Posterior cingulate gyrus (tissue), 11 donors: ENCODE measurements at places on chromosomes 2 and 18.

- no peak for DNase-seq
These were observed 11.5 kb upstream of the EIF2AK3 start for GRCh38 chr2:88638743-88639142.

GRCh38 chr2:113799375-113799774 lies 42.9 kb upstream of the SLC35F5 start:
- no peak for DNase-seq

GRCh38 chr2:222738809-222739208 lies 67.4 kb downstream of the MOGAT1 start:
- no peak for DNase-seq

DNA sequence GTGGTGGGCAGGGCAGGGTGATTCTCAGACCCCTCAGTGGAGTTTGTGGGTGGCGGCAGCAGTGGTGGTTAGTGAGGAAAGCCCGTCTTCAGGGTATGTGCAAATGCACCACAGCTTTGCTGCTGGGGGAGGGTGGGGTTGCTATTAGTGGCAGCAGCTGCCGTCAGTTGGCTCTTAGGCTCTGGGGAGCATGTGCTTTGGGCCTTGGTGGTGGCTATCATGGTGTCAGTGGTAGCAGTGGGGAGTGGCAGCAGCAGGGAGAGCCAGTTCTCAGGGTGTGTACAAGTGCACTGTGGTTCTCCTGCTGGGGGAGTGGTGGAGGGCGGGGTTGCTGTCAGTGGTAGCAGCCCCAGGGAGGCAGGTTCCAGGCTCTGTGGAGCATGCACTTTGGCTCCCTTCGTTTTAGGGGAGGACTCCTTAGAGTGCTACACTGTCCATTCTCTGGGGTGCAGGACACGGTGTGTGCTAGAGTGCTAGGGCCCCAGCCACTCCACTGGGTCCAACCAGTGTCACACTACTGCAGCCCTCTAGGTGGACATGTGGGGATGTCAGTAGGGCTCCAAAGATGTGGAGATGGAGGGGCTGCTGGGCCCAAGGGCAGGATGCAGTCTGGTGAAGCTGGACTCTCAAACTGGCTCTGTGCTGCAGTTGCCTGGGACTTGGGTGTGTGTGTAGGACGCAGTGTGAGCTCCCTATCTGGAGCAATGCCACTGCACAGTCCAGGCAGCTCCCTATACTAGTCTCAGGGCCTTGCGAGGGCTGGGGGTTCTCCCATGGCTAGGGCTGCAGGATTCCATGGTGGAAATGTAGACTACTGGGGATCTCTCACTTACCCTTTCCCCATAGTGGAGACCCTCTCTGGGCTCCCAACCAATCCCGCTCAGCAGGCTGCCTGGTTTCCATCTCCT lies 45.3 kb downstream of the ADCYAP1 start:
- no peak for DNase-seq

DNA sequence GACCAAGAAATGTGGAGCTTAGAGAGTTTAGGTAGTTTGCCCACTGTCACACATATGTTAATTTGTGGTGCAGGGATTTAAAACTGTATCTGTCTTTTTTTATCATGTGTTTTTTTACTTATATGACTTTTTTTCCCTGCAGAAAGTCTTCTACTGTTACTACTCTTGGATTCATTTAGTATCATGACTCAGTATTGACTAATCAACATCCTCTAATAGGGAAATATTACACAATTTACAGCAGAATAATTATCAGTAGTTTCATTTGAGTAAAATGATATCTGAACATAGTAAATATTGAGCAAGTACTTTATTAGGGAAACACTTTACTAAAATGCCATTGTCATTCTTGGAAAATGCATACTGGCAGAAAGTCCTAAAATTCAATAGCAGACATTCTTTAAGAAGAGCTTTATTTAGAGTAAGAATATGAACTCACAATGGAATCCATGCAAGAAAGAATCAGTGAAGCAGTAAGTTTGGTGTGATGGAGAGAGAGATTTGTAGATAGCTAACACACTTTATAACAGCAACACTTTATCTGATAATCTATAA lies 425.9 kb upstream of the SLC8A1 start:
- DNase-seq = no peak

GRCh38 chr2:175599966-175600831 lies 401.9 kb downstream of the LNPK start:
- DNase-seq = no peak

- no peak for DNase-seq
These were observed 126.7 kb downstream of the STK39 start for GRCh38 chr2:168120730-168121129.

DNA sequence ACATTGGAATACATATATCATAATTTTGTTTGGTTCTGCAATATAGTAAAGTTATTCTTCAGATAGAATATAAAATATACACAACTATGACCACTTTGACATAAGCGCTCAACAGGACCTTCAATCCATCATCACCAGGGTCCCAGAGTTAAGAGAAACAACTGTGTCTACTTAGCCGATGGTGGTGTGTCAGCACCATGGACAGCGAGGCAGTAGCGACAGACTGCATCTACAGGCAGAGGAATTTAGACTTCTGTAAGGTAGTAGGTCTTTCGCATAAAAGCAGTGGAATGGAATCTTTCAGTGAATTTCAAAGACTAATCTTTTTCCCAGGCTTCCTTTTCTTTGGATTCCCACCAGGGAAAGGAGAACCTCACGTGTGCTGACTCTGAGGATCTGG lies 20.5 kb upstream of the LRPPRC start:
- no peak for DNase-seq

GRCh38 chr2:37653805-37654378 lies 17.6 kb downstream of the CDC42EP3 start:
- DNase-seq = peak; percentile 91

DNA sequence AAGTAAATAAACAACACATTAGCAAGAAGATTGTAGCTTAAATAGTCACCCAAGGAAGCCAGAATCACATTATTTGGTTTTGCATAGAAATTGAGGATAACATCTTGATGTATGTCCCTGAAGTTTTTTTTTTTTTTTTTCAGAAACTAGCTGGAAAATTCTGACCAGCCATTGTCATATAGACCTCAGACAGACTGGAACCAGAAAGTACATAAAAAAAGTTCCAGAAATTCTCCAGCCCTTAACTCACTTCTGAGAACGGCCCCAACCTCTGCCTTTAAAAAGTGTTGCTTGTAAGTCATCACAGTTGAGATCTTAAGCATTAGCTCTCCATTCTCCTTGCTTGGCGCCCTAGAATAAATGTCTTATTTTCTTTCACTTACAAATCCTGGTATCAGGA lies 350.5 kb downstream of the CCDC85A start:
- no peak for DNase-seq

DNA sequence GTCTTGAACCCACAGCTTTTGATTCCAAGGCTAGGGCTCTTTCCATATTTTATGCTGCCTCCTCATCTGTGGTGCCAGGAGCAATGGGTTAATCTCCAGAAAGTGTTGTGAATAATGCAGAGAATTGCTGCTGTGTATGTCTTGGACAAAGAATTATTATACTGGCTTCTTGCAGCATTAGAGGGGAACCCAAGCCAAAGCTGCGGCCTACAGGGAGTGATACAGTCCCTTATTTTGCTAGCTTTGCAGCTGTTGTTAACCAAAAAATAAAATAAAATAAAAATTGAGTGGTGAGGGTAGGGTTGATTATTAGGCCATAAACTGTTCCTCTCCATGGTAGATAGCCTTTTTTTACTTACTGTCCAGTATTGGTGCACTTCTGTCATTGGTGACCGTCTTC lies 16.7 kb downstream of the WIPF1 start:
- no peak for DNase-seq

DNA sequence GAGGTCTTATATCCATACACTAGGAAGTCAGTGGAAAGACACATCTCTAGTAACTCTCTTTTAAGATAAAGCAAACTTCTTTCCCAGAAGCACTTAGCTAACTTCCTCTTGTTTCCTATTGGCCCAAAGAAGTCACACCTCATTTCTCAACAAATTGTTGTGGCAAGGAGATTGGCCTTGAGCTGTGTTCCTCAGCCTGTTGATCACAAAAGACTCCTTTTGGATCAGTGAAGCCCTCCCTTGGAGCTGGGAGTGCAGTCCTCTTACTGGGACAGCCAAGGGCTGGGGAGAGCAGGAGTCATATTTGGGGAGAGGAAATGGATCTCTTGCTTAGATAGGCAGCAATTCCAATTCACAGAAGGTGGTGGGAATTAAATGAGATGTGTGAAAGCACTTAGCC lies 51.2 kb upstream of the DAPL1 start:
- DNase-seq = no peak

- DNase-seq = peak; percentile 48
These were observed 43.5 kb upstream of the ID2 start for GRCh38 chr2:8638327-8638726.

GRCh38 chr2:208280933-208281332 lies 14.9 kb downstream of the PIKFYVE start:
- no peak for DNase-seq

DNA sequence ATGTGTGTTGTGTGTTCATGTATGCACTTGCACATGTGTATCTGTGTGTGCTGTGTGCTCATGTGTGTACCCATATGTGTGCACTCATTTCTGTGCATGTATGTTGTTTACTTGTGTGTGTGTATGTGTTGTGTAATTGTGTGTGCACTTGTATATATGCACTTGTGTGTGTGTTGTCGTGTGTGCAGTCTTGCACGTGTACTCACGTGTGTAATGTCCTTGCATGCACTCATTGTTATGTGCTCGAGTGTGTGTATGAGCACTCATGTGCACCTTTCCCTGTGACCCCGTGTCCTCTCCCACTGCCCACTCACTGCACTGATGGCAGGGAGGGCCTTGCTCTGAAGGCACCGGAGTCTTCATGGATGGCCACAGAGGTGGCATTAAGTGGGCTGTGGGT lies 92.0 kb downstream of the SMIM21 start:
- DNase-seq = no peak

- no peak for DNase-seq
These were observed 36.6 kb downstream of the FEZ2 start for GRCh38 chr2:36561237-36561944.

DNA sequence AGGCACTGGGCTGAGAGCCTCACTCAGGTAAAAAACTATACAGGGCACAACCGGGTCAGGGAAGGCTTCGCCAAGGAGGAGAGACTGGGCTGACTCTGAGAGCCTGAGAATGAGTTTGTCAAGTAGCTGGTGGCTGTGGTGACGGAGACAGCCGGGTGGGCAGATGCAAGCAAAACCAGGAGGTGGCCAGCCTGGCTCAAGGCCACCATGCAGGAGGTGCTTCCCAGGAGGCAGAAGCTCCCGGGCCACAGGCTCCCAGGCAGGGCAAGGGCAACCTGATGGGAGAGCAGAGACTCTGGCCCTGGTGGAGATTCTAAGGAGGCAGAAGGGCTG lies 2.9 kb upstream of the INHBB start:
- no peak for DNase-seq
